Right lobe of liver (tissue), 6 donors: ENCODE measurements at places on chromosomes 1 and 21.

GRCh38 chr1:40316595-40317393 is at the start of gene COL9A2:
TSS of gene COL9A2 (minus strand) at chr1:40317286. CDS start at chr1:40317197, 89 bp downstream.
- no peak for DNase-seq

- no peak for DNase-seq
Measured at GRCh38 chr21:15135867-15136629, 71.2 kb upstream of the NRIP1 start.

GRCh38 chr1:156530006-156530405 is 29.4 kb upstream of the MEF2D start:
- DNase-seq, result no peak

DNA sequence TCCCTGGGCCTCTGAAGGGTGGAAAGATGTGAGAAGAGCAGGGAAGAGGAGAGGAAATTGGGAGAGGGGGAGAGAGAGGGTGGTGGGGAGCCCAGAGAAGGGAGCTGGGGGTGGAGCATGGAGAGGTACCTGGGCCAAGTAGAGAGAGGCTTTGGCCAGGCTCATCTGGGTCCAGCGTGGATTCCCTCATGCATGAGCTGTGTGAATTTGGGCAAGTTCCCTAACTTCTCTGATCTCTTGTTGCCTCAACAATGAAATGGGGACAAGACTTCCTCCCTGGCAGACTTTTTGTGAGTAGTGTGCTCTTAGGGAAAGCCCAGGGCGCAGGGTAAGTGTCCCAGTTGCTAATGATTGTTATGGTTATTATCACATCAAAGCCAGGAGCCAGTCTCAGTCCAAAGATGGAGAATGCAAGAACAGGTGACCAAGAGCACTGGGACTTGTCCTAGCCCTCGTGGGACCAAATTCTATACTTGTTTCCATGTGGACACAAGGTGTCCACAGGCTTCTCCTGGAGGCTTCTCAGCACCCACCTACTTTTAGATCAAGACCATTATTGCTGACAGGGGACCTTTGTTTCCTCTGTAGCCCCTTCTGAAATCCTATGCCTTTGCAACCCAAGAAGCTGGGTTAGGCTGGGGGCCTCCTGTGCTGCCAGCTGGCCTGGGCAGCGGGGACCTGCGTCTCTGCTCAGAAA is 13.9 kb downstream of the IL6R start:
- DNase-seq, result peak; percentile 78

- no peak for DNase-seq
Measured at GRCh38 chr1:109083923-109084322, 6.6 kb upstream of the TMEM167B start.

DNA sequence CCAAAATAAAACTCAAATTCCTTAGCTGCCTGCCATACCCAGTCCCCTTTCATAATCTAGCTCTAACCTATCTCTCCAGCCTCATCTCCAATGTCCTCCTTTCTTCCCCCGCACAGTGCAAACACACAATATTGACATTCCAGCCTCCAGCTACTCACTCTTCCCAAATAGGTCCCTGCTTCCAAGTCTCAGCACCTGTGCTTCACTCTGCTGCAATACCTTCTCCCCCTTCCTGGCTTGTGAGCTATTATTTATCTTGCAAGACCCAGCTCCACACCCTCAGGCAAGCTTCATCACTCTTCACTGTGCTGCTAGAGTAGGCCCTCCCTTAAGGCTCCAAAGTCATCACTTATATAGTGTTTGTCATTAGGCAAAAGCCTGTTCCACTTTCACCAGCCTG is 9.7 kb downstream of the PLPP3 start:
- DNase-seq, result peak; percentile 78

- no peak for DNase-seq
Measured at GRCh38 chr1:240464099-240464498, 147.9 kb downstream of the GREM2 start.

GRCh38 chr1:224052772-224053171 is 61.1 kb upstream of the FBXO28 start:
- DNase-seq, result no peak

DNA sequence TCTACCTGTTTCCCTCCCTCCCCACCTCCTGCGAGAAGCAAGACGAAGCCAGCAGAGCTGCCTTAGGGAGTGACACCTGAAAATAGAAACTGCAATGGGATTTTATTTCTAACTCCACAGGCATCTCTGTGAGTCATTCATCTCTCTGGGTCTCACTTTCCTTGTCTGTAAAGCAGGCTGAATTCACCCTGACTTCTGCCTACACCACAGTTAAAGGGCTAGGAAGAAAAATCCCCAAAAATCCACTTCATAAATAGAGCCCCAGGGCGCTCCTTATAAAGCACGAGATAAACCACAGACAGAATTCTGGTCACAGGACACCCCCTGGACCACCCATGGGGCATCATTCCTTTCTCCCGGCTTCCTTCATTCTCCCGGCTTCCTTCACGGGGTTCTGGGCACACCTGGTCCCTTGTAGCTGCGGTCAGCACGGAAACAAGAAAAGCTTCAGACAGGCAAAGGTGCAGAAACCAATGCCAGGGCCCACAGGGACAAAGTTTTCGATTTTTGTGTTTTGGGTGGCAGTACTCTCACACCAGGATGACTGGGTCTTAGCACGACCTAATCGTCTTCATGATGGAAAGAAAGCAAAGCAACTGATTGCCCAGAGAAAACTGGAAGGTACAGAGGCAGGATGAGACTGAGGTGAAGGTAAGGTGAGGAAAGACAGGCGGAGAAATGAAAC is 2.8 kb upstream of the H6PD start:
- no peak for DNase-seq

GRCh38 chr1:201444792-201445191 is 23.3 kb upstream of the TNNI1 start:
- DNase-seq, result no peak

DNA sequence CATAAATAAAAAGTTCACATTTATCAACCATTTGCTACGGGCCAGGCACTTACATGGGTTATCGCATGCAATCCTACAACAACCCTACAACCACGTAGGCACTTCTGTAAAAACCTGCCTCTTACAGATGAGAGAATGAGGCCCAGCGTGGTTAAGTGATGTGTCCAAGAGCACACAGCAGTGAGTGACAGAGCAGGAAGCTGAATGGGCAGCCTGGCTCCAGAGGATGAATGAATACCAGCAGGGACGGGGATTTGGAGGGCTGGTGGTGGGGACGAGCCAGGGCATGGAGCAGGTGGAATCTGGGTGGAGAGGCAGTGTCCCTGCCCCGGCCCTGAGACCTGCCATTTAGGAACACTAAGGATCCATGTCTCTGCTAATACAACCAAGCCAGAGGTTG is 35.5 kb downstream of the SYF2 start:
- no peak for DNase-seq

- DNase-seq, result no peak
Measured at GRCh38 chr1:116078699-116079223, 32.4 kb upstream of the MAB21L3 start.

DNA sequence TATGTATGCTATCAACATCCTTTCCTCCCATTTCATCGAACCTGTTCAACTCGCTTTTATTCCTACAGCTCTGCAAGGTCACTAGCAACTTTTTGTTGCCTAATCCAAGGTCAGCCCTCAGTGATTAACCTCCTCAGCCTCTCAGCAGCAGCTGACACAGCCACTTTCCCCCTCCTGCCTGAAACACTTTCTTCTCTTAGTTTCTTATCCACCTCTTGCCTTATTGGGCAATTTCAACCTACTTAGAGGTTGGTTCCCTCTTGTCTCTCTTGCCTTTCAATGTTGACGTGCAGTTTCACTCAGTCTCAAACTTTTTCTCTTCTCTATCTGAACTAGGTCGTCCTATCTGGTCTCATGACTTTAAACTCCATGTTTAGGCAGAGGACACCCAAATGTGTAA is 156.3 kb downstream of the C1orf94 start:
- no peak for DNase-seq

DNA sequence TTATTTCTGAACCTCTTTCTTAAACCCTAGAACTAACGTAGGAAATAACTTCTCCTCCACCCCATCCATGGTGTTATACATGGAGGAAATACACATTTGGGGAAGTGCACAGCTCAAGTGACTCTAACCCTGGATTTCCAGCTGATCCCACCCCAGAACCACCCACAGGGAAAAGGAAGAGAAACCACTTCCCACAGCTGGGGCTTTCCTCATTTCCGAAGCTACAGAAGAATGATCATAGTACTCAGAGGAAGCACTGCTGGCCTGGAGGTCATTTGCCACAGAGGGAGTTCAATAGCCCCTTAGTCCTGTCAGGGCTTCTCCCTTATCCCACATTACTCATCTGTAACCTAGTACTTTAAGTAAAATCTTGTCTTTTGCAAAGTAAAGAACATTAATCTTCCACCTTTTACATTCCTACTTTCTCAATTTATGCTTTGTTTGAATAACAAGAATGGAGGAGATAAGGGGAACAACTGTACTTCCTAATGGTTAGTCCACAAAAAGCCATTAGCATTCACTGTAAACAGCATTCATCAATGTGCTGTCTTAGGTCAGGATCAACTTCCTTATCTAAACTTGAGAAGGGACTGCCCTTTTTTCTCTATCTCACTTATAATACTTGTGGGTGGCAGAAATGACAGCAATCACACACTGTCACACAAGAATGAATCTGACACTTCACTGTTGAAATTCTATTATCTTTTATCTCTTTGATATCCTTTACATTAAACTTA is 63.0 kb upstream of the RGS1 start:
- DNase-seq, result peak; percentile 47

DNA sequence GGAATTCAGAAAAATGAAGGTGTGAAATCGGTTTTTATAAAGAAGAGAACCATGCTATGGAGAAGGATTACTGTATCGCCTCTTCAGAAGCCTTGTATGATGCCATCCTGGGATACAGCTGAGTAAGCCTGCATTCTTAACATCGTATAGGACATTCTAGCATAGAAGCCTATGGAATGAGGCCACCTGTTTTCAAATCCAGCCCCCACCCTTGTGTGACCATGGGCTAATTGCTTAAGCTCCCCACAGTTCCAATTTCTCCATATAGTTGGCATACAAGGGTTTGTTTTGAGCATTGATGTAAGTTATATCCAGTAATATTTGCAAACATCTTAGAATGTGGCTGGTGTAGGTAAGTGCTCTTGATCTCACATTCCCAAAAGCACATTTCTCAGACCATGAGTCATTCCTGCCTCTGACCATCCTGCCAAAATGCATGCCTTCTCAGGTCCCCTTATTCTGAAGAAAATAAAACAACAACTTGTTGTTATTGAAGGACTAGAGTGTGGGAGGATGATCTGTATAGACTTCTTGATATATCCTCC is 1.5 kb downstream of the OR14A2 start:
- DNase-seq, result no peak

GRCh38 chr1:166166329-166166697 is 488 bp downstream of the FAM78B start:
- DNase-seq, result no peak

GRCh38 chr1:164907666-164908065 is 348.7 kb downstream of the PBX1 start:
- DNase-seq, result no peak

- no peak for DNase-seq
Measured at GRCh38 chr1:163544441-163544840, 222.7 kb downstream of the NUF2 start.

DNA sequence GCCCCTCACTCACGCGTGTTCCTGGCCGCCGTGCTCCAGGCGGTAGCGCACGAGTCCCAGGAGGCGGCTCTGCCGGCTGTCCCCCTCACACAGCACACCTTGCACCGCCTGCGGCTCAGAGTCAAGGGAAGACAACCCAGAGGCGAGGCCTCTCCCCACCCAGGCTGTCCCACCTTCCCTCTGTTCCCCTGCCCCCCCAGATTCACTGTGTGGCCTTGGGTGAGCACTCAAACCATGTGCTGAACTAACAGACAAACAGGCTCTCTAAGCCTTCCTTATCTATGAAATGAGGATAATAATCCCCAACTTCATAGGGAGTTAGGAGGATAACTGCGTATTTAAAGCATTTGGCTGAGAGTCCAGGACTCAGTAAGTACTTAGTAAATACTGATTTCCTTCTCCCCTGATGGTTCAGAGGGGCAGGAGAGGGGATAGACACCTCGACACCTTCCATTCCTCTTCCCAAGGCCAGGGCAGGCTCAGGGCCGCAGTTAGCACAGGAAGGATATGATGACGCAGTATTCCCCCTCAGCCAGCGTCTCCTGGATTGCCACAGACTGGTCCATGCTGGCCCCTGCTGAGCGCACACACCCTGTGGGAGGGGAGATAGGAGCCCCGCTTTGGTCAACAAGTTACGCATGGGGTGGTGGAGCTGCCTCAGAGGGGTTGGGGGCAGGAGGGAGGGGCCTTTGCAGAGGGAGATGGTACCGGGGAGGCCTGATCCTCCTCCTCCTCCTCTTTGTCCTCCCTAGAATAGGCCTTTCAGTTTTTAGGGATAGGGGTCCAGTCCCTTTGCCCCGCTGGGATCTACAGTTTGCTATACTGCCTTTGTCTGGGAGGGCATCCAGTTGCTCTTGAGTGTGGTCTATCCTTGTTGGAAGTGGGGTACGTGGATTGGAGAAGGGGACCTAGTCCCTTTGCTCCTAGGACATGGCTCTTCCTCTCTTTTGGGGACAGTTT is 830 bp downstream of the INPP5B start:
- peak; percentile 76 for DNase-seq

- DNase-seq, result no peak
Measured at GRCh38 chr21:43731891-43732711, 13.2 kb downstream of the PDXK start.
